ENCODE measurements at places on chromosomes 1 and 21.

GRCh38 chr21:17390569-17390968, 122.3 kb upstream of the CXADR start:
- no peak for DNase-seq

DNA sequence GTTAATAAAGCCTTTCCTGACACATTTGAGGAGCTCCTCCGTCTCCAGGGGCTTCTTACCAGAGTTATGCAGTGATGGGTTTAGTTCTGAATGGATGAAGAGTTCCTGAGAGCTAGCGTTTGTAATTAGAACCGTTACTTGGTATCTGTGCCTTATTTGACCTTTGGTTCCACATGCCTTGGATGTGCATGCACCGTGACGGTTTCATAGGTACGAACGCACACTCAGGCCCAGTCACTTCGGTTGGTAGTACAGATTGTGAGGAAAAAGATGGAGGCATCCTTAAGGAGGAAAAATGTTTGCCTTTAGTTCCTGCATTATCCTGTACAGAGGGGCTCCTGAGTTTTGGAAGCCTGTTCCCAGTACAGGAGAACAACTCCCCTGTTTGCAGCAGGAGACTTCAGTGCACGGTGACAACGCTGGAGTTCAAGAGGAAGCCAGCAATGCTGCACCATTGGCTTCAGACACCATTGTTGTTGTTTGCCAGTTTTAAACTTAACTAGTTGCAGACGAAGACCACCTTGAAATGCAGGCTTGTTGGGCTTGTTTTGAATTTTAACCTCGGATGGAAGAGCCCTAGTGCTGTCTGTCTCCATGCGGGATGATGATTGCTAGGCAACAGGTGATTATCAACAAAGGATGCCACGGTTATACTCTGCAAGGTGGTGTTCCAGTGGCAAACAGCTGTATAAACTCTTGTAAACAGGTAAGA, 8.2 kb downstream of the RBM15 start:
- no peak for DNase-seq

DNA sequence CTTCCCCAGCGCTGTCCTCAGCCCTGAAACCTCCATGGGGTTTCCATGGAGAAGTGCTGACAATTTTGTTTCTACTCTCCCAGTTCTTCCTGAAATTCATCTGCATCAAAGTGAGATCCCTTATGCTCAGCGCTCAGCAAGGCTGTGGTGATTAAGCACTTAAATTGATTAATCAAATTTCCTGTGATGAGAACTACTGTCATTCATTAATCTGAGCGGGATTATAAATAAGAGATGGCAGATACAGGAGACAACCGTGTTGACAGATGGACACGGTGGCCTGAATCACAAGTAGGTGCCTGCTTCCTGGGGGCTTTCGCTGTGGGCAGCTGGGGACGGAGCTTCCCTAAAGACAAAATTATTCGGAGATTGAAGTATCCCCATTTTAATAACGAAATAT, 329.1 kb upstream of the VAMP3 start:
- peak; percentile 52 for DNase-seq

DNA sequence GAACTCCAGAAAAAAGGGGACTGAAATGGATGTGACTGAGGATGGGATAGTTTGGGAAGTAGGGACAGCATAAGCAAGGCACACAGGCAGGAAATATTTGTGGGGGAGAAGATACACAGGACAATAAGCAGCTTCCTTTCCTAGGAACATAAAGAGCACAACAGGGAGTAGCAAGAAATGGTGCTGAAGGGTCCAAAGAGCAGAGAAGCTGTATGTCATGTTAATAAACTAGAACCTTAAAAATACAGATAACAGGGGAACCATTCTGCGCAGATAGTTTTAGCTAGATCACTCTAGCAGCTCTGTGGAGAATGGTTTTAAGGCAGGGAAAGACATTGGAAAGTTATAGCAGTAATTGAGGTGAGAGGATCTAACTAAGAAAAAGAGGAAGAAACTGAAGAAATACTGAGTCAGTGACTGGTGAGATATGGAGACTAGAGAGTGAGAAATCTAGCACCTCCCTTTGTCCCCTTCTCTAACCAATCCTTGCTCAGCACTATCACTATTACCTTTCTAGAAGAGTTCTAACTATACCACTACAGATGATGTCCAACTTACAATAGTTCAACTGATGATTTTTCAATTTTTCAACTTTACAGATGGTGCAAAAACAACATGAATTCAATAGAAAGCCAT, 95.0 kb downstream of the CDC42BPA start:
- no peak for DNase-seq

- DNase-seq: no peak
These were observed 830 bp upstream of the PRDX1 start for GRCh38 chr1:45522324-45523104.

DNA sequence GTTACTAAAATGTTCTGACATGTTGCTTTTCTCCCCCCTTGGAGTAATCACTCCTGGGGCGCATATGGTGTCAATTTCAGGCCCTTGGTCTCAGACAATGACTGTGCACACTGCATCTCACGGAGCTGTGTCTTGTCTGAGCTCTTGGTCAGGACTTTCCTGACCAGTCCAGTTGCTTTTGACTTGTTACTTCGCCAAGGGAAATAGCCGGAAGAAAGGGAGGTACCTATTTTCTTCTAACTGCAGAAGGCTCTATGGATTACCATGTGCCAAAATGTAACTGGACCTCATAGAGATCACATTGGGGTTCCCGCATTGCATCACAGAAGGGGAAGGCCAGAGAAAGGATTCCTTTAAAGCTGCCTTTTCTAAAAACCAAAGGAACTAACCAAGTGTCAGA, 68.6 kb downstream of the SPAG17 start:
- DNase-seq: no peak

DNA sequence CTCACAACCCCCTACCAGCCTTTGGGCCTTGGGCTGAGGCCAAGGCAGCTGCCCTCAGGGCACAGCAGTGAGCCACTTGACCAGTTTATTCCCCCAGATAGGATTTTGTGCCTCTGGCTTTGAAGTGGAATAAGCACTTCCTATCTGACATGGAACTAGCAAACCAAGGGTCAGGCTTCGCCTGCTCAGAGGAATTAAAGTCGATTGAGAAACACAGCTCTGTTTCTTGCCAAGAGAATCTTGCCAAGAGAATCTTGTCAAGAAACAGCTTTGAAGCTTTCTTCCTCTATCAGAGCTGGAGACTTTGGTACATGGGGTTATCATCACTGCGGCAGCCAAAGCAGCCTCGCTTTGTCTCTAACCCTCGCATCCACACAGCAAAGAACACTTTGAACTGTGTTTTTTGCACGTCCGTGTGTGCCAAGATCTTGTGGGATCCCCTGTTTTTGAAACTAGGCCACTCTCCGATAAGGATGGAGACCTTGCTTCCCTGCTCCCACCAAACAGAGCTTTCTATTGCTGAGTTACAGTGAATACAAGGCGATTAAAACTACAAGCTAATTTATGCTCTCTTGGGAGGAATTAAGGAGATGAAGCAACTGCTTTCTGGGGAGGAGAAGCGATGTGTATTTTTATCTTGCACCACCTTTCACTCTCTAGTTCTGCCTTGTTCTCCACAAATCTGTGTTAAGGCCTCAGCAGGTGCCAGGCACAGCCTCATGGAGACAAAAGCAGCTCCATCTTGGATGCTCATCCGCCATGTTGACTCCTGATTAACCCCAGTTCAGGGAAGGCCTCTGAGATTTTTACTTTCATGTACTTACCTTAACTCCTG, 67.3 kb downstream of the RHOU start:
- DNase-seq: no peak

GRCh38 chr1:56788102-56788501, 31.1 kb downstream of the FYB2 start:
- DNase-seq: no peak

DNA sequence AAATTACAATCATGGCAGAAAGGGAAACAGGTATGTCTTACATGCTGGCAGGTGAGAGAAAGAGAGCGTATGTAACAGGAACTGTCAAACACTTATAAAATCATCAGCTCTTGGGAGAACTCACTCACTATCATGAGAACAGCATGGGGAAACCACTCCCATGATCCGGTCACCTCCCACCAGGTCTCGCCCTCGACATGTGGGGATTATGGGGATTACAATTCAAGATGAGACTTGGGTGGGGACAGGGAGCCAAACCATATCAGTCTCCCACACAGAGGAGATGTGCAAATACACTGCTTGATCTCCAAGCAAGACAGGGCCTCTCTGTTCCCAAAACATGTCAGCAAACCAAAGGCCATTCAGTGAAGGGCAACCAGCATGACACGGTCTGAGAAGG, 27.4 kb downstream of the LMX1A start:
- no peak for DNase-seq

DNA sequence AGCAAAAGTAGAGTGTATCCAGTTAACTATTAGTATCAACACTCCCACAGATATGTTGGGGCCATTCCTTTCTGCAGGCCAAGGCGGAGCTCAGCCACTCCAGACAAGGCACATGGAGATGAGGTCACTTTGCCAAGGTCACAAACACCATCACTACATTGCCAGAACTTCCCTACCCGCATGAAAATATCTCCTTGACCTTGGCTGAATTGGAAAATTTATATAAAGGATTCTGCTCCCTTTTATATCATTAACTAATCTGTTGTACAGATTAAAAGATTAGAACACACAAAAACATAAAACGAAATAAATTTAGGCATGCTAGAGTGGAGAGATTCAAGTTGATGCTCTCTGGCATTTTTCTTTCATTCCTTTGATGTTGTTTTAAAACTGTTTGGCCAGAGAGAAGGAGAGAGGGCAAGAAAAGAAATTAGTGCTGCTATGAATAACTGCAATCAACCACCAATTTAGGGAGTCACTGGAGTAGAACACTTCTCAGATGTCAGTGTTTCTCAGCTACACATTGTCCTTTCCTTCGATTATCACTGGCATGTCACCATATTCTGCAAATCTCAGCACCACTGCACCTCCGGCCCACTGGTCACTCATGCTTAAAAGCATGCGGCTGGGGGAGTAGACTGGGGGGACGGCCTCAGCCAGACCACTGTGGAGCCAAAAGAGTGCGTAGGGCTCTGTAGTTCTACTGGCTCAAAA, 78.7 kb upstream of the ATP1B1 start:
- no peak for DNase-seq

DNA sequence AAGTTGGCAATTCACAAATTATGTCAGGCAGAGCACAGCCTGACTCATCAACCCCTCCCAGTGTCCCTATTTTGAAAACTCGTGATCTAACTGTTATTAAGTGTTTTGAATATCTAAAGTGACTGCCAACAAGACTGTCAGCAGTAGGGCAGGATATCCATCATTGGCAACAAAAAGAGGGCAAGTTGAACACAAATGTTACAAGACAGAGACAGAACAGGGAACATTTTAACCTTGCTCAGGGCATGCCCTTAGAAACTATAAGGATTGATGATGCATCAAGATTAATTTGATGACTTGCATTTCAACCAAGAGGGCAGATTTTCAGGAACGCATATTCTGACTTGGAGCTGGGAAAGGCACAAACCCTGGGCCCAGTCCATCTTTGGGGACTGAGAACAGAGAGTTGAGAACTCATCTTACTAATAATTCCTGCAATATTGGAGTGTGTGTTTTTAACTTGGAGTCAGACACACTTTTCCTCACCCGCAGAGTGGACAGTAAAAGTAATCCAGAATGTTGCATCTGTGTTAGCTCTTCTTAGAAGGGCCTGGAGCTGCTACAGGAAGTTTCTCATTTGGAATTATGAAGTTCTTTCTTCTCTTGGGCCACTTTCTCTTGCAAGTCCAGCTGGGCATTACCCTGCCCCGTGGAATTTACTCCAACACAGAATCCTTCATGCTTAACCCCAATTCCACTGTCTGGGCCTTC, 317.2 kb downstream of the LTN1 start:
- DNase-seq: no peak

GRCh38 chr1:245154429-245155271, at the start of gene KIF26B:
TSS of gene KIF26B (plus strand) at chr1:245154985. CDS start at chr1:245155425, 440 bp downstream.
- peak; percentile 37 for DNase-seq

DNA sequence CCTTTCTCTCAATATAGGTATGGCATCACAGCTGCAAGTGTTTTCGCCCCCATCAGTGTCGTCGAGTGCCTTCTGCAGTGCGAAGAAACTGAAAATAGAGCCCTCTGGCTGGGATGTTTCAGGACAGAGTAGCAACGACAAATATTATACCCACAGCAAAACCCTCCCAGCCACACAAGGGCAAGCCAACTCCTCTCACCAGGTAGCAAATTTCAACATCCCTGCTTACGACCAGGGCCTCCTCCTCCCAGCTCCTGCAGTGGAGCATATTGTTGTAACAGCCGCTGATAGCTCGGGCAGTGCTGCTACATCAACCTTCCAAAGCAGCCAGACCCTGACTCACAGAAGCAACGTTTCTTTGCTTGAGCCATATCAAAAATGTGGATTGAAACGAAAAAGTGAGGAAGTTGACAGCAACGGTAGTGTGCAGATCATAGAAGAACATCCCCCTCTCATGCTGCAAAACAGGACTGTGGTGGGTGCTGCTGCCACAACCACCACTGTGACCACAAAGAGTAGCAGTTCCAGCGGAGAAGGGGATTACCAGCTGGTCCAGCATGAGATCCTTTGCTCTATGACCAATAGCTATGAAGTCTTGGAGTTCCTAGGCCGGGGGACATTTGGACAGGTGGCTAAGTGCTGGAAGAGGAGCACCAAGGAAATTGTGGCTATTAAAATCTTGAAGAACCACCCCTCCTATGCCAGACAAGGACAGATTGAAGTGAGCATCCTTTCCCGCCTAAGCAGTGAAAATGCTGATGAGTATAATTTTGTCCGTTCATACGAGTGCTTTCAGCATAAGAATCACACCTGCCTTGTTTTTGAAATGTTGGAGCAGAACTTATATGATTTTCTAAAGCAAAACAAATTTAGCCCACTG, 11.5 kb downstream of the HIPK1 start:
- no peak for DNase-seq

DNA sequence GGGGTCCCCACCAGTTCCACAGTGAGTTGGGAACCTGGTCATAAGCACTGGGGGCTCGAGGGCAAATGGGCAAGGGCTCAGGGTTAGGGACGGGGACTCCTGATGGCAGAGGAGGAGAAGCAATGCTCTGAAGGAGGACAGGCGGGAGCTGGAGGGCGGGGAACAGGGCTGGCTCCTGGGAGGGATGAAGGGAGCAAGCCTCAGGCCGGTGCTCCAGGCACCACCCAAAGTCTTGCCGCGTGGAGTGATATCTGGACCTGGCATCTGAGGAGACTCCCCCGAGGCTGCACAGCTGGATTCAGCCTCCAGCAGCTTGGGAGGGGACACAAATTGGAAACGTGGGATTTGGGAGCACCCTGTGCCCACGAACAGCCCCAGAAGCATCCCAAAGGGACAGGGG, 11.0 kb downstream of the MEGF6 start:
- DNase-seq: no peak

GRCh38 chr1:97066860-97067259, 345.3 kb downstream of the PTBP2 start:
- DNase-seq: no peak

DNA sequence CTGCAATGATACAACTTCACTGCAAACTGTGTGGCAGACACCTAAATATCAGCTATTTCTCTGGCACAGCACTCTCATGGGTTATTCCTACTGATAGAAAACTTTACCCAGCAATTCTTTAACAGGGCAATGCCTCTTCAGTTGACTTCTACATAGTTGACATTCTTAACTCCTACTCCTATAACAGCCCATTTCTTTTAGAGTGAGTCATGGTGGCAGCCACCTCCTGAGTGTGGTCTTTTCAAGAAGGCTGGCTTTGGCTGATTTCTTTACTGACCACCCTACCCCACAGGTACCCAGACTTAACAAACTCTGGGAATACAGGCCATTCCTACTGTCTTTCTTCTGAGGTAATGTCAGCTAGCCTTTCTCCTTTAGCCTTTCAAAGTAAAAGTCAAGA, 805.8 kb upstream of the ADGRL2 start:
- DNase-seq: no peak

GRCh38 chr1:117857418-117857817, 72.0 kb downstream of the GDAP2 start:
- no peak for DNase-seq

GRCh38 chr1:158552296-158552695, 1.9 kb downstream of the OR6Y1 start:
- no peak for DNase-seq
